ENCODE measurements at places on chromosomes 6 and 20.

GRCh38 chr20:38315290-38315966, 11.5 kb downstream of the BPI start:
- DNase-seq, result no peak

DNA sequence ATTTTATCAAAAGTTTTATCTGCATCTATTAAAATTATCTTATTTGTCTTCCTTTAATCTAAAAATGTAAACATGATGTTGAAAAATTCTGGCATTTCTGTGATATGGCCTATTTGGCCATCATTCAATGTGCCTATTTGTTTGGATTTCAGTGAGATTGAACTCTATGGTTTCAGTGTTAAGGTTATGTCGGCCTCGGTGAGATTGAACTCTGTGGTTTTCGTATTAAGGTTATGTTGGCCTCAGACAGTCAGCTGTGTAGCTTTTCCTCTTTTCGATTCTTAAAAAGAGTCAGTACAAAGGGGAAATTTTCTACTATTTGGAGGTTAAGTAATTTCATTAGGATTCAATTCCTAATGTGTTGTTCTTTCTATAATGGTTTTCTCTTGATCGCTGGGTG, 320.6 kb downstream of the PACRG start:
- DNase-seq, result no peak

GRCh38 chr6:124423621-124424020, 538.6 kb upstream of the RNF217 start:
- no peak for DNase-seq

- DNase-seq, result no peak
Observed at GRCh38 chr6:137892271-137892708, 25.2 kb downstream of the TNFAIP3 start.

- no peak for DNase-seq
Observed at GRCh38 chr20:32528905-32529670, 56.0 kb downstream of the NOL4L start.

DNA sequence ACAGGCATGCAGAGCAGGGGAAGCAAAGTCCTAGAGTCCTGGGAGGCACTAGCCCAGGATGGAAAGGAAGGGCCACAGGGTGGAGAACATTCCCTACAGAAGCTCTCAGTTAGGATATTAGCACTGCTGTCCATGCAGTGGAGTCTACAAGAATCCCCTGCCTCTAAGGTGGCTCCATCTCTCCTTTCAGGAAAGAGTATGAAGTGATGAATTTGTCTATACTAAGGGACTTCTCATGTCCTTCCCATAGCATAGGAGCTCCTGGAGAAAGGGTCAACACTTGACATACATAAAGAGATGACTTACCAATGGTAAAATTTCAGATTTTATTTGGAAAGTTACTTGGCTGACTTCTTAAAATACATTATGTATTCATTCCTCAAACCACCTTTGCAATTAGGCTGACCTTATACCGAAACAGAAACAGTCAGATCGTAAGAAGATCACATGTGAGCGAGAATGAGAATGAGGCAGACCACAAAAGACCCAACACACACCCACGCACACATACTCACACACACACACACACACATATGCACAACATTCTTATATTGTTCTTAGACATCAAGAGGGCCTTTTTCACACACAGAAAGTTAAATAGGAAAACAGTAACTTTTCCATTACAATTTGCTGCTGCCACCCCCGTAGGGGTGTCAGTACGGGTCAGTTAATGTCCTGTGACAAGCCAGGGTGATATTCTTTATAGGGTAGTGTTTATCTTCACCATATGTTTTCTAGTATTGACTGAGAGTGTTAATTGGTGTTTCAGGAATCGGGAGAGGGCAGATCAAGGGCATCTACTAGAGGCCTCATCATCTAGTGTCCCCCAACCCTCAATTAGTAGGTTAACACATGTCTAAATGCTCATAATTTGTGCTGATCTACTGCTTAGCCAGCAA, 159.4 kb downstream of the FAXC start:
- DNase-seq, result no peak

GRCh38 chr6:14762077-14762476, 483.8 kb upstream of the JARID2 start:
- no peak for DNase-seq

DNA sequence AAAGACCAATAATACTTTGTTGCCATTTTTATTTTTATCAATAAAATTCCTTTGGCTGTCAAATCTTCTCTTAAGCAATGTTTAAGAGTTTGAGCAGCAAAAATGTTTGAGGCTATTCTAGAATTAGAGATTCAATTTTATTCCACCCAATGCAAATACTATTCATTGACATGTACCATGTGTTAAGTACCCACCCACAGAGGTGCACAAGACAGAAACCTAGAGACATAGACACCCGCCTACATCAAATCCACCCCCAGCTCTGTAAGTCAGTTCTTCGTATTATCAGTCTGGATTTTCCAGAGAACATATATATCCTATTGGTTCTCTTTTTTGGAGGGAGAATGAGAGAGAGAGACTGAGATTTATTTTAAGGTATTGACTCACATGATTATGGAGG, 463.7 kb downstream of the EPM2A start:
- no peak for DNase-seq

DNA sequence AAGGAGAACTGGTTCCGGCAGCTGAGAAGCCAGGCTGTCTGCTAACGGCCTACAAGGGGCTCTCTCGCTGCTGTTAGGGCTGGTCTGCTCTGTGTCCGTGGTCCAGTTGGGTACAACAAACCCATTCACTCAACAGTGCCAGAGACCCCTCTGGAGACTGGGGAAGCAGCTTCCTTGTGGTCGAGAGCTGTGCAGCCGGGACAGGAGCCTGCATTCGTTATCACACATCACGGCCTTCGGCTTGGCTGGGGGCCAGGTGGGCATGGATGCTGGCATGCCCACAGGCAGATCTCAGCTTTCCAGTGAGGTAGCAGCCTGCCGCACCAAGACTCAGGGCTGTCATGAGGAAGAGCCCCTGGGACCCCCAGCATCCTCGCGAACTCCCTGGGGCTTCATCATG, 124.7 kb downstream of the PREX1 start:
- DNase-seq, result no peak

All from coronary artery (tissue), 2 donors.